ENCODE measurements at places on chromosomes 16 and 17. TPM values are rescaled to one million over a fixed set of nuclear protein-coding genes. Genes with fewer than 3 reads are reported as not detected.

The TNFRSF17 gene
- polyA plus RNA-seq, result not detected

GRCh38 chr17:62816282-62816839 is 8.2 kb upstream of the MARCHF10 start:
- no peak for DNase-seq

- DNase-seq, result peak; percentile 91
Observed at GRCh38 chr17:77316191-77316641, 175.4 kb downstream of the SEC14L1 start.

GRCh38 chr17:67015001-67015400 is 29.4 kb upstream of the CACNG1 start:
- no peak for DNase-seq

DNA sequence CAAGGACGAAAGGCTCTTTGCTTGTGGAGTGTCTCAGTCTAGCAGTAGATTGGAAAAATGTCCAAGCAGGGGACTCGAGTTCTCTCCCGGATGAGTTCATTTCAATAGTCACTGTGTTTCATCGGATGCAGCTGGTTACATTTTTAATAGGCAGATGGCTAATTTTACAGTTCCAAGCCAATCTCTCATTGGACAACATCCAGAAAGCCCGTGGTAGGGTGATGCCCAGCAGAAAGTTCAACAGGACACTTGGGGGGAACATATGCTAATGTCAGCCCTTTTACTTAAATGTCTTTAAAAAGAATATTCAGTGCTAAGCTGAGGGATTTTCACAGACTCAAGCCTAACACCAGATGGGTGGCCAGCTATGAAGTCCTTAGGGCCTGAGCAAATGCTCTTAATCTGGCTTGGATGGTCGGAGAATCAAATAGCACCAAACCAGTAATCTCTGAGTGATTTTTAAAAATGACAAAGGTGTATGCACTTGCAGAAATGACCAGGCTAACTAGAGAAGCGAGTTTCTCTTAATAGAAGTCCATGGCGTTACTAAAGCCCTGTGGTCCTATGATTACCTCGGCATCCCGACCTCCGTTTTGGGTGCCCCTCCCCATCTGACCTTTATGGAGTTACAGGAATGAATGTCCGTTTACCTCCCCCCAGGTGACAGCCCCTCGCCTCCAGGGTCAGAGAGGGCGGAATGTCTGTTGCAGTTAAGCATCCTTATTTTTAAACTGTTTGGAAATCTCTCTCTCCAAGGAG is 289.2 kb upstream of the SALL1 start:
- peak; percentile 12 for DNase-seq

GRCh38 chr16:85385463-85386331 is 227.4 kb upstream of the GSE1 start:
- no peak for DNase-seq
